Astrocyte of the spinal cord (primary cell): ENCODE measurements at places on chromosomes 2 and 18.

GRCh38 chr2:6995391-6996097 lies 78.3 kb downstream of the RNF144A start:
- DNase-seq: no peak

GRCh38 chr2:235992024-235992423 lies 176.2 kb downstream of the GBX2 start:
- DNase-seq: no peak

GRCh38 chr2:158979772-158980171 lies 11.3 kb downstream of the TANC1 start:
- no peak for DNase-seq

GRCh38 chr2:120317180-120317533 lies 28.8 kb upstream of the INHBB start:
- DNase-seq: no peak

GRCh38 chr2:205773989-205774388 lies 91.7 kb downstream of the NRP2 start:
- DNase-seq: no peak

GRCh38 chr18:31965316-31965970 lies 22.5 kb upstream of the TRAPPC8 start:
- DNase-seq: no peak

DNA sequence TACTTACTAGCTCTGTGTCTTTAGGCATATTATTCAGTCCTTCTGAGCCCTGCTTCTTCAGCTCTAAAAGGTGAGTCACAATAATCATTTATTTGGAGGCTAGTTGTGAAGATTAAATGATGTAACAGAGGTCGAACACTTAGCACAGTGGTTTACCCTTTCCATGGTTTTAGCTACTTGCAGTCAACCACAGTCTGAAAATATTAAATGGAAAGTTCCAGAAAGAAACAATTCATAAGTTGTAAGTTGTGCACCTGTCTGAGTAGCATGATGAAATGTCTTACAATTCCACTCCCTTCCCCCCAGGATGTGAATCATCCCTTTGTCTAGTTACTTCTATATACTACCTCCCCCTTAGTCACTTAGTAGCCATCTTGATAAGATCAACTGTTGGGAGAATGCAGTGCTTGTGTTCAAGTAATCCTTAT lies 217.6 kb upstream of the THUMPD2 start:
- peak; percentile 94 for DNase-seq

- DNase-seq: no peak
These were observed 4.1 kb downstream of the ATOH8 start for GRCh38 chr2:85757860-85758259.

DNA sequence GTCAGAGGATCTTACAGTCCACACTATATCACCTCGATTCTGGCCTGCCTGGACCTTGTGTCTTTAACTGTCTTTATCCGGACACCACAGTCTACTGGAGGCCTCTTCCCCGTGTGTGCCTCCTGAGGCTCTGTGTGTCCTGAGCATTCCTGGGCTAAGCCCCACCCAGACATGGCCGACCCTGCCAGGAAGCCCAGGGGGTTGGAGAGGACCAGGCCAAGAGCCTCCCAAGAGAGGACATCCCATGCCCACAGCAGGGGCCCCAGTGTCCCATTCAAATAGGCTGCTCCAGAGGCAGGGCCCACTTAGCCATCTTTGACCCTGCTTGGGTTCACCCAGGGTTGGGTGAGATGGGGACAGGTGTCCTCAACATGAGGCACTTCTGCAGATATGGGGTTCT lies 84.7 kb upstream of the OTOS start:
- no peak for DNase-seq

GRCh38 chr2:64594226-64594989 lies 59.3 kb downstream of the SERTAD2 start:
- DNase-seq: no peak

DNA sequence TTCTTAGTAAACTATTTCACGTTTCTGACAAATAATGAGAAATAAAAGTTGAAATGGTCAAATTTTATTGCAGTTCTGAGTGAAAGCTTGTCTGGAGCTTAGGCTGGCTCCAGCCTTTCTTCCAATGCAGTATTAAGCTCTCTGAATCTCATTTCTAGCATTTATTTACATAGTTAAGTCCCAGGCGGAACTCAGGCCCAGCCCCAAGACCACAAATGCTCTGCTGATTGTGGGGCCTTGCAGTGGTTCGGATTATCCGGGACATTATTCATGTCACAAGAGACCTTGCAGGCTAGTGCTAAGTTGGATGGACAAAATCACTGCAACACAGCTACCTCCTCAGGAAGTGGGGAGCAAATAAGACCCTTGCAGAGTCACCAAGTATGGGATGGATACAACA lies 2009.3 kb upstream of the CELF4 start:
- no peak for DNase-seq

- DNase-seq: no peak
These were observed 284.4 kb upstream of the PARD3B start for GRCh38 chr2:204260901-204261300.

DNA sequence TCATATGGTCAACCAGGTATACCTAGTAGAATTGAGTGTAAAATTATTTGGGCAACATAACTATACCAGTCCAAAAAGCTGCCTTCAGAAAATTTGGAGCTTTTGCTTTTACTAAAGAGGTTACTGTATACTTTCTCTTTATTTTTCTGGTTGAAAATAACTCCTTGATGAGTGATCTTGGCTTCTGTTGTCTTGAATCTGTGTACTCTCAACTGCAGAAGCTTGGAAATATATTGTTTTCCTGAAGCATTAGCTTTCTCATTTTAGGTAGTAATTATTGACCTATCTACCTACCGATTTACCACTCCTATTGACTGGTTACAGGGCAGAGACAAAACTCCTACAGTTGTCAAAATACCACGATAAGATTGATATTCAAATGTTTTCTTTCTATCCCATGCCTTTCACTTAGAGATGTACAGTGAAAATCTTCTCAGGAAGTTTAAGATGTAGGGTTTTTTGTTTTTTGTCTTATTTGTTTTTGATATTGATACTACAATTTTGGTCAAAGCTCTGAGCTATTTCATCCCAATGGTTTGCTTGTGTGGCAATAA lies 35.7 kb upstream of the DLX1 start:
- DNase-seq: no peak

GRCh38 chr2:221494556-221494955 lies 77.5 kb downstream of the EPHA4 start:
- no peak for DNase-seq

DNA sequence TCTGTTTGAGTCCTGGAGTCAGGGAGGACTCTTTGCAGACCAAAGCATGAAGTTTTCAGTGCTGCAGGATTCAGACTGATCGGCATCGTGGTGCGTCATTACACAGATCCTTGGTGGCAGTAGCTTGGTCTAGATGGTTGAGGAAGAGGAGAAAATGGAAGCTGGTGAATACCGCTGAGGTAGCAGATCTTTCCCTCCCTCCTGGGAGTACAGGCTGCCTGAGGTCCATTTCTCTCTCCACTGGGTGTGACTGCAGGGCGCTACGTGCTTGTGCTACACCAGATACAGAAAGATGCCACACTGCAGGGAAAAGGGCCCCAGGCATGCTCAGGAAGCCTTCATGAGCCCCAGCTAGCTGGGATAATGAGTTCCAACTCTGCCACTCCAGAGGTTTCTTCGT lies 3.3 kb upstream of the CNDP1 start:
- DNase-seq: no peak

- peak; percentile 31 for DNase-seq
These were observed 646 bp downstream of the ALS2 start for GRCh38 chr2:201779901-201780673.

- no peak for DNase-seq
These were observed 567.2 kb downstream of the SATB2 start for GRCh38 chr2:198890490-198890889.
